Stimulated activated CD4-positive, alpha-beta T cell treated with anti-CD3 and anti-CD28 coated beads, Interleukin-1b, Interleukin-23, amount 100 ng/mL, for 1 hour (primary cell): ENCODE measurements at places on chromosomes 3 and 15.

GRCh38 chr3:45887285-45887684 lies 942 bp downstream of the CCR9 start:
- no peak for DNase-seq

GRCh38 chr15:84833447-84834228 lies 16.5 kb downstream of the ALPK3 start:
- DNase-seq, result no peak

GRCh38 chr3:33171580-33171979 lies 47.0 kb downstream of the SUSD5 start:
- no peak for DNase-seq

GRCh38 chr3:177590826-177591225 lies 393.5 kb upstream of the TBL1XR1 start:
- no peak for DNase-seq

GRCh38 chr15:101145362-101145761 lies 106.5 kb downstream of the CHSY1 start:
- DNase-seq, result no peak

GRCh38 chr15:68495221-68495950 lies 63.4 kb upstream of the ITGA11 start:
- DNase-seq, result no peak

DNA sequence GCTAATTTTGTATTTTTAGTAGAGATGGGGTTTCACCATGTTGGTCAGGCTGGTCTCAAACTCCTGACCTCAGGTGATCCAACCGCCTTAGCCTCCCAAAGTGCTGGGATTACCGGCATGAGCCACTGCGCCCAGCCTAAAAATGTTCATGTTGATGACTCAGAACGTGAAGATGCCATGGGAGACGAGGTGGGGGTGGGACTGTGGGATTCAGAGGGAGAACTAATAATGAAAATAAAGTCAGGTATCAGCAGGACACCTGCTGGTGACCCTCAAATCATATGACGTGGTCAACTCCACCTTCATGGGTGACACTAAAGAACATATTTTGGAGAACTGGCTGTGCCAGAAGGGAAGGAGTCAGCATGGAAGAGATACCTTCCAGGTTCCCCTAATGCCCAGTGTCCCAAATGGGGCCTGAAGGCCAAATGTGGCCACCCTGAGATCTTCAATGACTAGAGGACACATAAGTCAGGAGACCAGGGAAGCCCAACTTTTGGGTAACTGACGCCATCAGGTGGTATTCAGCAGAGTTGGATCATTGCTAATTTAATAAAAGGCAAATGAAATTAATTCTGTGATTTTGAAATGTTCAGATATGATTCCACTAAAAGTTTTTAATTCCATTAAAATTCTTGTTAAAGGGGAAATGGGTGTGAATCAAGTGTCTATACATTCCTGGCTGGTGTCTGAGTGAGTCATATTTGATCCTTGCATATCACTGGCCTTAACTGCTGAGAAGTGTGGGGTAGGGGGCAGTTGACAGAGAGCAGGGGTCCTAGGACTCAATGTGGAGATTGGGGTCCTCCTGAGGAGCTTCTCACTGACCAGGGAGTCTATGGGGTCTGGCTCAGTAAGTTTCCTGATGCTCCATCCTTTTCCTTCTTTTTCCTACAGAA lies 88.6 kb upstream of the GSK3B start:
- no peak for DNase-seq

- no peak for DNase-seq
Measured at GRCh38 chr3:152399374-152399773, 130.6 kb downstream of the MBNL1 start.

DNA sequence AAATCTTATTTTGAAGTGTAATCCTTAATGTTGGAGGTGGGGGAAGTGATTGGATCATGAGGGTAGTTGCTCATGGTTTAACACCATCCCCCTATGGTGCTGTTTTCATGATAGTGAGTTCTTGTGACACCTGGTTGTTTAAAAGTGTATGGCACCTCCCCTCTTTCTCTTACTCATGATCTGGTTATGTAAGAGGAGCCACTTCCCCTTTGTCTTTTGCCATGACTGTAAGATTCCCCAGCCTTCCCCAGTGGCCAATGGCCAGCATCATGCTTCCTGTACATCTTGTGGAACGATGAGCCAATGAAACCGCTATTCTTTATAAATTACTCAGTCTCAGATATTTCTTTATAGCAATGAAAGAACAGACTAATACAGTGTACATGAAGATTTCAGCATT lies 39.8 kb upstream of the GMNC start:
- no peak for DNase-seq

DNA sequence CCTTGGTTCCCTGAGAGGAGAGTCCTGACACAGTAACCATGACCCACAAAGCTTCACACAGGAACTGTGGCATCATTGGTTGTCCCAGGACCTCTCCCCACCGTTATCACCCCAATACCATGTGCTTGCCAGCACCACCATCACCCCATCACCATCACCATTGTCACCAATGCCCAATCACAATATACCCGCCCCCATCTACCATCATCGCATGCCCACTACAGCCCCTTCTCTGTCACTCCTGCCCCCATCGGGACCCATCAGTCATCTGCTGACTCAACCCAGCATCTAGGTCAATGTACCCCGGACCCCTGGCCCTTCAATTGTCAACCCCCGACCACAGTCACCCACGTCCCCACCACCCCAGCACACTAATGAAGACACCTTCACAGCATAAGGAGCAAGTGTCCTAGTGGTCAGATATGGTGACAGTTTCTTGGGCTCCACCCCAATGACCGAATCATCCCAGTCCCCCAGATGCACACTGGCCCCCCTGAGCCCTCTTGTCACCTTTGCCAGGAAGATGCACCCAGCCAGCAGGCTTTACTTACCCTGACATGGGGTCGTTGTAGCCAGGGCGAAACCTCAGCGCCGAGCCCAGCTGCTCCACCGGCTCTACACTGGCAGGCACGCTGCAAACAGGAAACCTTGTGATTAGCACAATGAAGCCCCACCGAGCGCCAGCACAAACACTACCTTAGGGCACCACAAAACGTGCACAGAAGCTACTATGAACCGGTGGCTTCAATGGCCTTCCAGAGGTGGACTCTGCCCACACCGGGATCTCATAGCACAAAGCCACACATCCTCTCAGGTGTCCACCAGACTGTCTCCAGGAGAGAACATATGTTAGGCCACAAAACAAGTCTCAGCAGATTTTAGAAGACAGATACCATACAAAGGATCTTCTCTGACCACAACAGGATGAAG lies 25.1 kb downstream of the SHISA5 start:
- no peak for DNase-seq

GRCh38 chr15:36210426-36210825 lies 369.0 kb upstream of the CDIN1 start:
- DNase-seq, result no peak

GRCh38 chr3:150127011-150127490 lies 156.4 kb upstream of the PFN2 start:
- DNase-seq, result no peak

DNA sequence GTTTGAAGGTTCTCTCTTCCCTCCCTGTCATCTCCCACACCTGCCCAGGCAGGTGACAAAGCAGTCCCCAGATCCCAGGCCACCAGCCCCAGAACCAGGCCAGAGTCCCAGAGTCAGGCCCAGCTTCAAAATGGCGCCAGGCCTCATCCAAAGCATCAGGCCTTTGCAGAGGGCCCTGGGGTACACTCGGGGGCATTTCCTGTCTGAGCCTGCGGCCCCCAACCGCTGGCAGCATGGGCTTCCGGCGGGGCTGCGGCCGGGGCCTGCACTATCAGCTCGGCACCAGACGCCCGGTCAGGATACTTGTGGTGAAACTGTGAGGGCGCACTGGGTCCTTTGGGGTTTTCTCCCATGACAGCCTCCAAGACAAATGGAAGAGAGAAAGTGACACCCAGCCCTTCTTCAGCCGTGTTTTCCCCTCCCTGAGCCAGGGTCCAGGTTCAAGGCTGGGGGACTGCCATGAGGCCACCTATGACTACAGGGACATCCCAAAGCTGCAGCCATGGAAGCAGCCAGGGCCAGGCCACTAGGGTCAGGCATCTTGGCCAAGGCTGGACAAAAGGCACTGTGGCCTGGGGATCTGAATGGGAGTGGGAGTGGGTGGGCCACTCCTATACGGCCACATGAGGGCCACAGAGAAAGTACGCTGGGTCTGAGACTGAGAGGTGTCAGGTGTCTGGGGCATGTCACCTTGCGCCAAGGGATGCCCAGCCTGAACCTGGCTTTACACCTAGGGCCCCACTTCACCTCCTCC lies 33.9 kb downstream of the RPN1 start:
- DNase-seq, result no peak

DNA sequence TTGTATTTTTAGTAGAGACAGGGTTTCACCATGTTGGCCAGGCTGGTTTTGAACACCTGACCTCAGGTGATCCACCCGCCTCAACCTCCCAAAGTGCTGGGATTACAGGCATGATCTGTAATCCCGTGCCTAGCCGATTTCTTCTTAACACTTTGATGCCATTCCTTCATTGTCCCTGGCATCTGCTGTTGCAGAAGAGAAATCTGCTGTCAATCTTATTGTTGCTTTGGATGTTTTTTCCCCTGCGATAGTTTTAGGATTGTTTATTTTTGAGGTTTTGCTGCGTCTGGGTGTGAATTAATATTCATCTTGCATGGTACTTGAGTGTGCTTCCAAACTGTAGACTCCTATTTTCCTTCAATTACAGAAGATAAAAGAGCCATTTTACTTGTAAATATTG lies 99.4 kb upstream of the ADAMTSL3 start:
- no peak for DNase-seq

GRCh38 chr3:31817411-31817966 lies 163.6 kb downstream of the OSBPL10 start:
- no peak for DNase-seq

- no peak for DNase-seq
Measured at GRCh38 chr3:99159220-99159762, 257.8 kb upstream of the DCBLD2 start.
